ENCODE measurements at places on chromosomes 6 and 20. TPM values are rescaled to one million over a fixed set of nuclear protein-coding genes. Genes with fewer than 3 reads are reported as not detected.
A peak's percentile ranks its signal among the peaks of the same experiment; 100 is the strongest.

DNA sequence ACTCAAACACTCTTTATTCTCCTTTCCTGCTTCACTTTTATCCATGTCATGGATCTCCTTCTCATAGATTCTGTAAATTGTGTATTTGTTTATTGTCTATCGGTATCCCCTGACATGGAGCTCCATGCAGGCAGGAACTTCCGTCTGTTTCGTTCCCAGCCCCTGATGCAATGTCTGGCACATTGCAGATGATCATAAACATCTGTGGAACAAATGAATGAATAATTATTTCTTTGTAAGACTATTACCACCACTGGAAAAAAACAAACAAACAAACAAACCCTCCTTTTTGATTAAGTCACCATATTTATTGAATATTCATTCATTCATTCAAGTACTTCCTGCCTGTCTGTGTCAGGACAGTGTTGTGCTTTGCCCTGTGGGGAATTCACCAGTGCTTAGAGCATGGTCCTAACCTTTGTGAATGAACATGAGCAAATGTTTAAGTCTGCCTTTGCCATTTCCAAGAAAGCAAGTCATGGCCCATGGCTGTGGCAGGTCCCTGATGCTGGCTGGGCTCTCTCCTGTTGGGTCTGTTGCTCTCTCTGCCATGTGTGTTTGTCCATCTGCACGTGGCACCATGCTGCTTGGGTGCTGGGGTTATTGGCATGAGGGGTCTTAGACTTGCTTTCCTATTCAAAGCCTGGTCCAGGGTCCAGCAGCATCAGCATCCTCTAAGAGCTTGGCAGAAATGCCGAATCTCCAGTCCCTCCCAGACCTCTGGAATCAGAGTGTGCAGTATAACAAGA, 47.5 kb upstream of the NAA20 start:
- no peak for DNase-seq

DNA sequence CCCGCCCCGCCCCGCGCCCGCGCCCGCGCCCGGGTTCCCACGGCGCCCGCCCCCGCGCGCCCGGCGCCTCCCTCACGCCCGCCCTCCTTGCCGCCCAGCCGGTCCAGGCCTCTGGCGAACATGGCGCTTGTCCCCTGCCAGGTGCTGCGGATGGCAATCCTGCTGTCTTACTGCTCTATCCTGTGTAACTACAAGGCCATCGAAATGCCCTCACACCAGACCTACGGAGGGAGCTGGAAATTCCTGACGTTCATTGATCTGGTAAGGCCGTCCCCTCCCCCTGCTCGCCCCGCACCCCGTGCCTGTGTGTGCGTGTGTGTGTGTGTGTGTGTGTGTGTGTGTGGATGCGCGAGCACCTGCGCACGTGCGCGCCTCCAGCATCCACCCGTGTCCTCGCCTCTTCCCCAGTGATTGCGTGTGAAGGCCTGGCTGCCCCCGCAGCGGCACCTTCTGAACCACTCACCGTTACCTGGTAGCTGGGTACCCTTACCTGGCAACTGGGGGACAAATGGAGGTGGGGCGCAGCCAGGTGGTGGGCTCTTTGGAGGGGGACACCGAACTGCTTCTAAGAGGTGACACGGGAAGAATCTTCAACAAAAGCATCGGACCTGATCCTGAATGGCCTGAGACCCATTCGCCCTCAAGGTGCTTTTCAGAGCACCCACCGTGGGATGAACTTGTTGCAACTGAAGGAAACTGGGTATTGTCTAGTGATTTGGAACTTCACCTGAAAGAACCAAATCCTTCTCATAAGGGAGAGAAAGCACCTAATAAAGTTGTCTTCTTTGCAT, at the start of gene AIG1:
Gene AIG1, plus strand, starts transcription at position 84 of the 791 bp plus-strand sequence. Its CDS starts 37 bp downstream, at position 121.
- peak; percentile 91 for DNase-seq

DNA sequence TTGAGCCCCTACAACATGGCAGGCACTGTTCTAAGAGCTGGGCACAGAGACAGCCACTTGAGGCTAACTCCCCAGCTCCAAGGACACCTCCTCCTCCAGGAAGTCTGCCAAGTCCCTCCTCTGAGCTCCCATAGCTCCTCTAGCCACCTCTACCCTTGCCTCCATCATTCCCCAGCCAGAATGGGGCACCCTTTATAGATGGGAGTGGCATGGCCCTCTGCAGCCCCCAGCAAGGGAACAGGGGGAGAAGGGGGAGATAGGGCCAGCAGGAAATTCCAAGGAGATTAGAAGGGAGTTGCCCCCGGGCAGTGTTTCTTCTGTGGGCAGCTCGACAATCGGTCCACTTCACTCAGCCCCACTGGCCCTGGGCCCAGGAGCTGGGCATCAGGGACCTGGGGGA, 19.7 kb upstream of the TLDC2 start:
- DNase-seq: no peak

The PTPRK gene
- total RNA-seq: 5.4 TPM

DNA sequence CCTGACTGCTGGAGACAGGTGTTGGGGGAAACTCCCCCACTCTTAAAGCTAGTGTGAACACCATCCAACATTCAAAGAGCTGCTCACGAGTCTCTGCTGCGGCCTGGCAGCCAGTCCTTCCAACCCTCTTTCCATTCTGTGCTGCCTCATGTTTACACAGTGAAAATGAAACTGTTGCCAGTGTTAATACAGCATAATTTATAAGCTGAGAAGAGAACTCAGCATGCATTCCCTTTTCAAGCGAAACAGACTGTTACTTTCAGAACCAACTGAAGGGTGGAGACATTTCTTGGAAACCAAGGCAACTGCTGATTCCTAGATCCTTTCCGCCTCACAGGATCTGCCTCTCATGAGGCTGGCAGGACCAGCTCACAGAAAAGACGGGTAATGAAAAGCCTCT, 533.8 kb upstream of the ID4 start:
- DNase-seq: no peak

GRCh38 chr6:88157106-88157505, 9.0 kb downstream of the CNR1 start:
- no peak for DNase-seq

DNA sequence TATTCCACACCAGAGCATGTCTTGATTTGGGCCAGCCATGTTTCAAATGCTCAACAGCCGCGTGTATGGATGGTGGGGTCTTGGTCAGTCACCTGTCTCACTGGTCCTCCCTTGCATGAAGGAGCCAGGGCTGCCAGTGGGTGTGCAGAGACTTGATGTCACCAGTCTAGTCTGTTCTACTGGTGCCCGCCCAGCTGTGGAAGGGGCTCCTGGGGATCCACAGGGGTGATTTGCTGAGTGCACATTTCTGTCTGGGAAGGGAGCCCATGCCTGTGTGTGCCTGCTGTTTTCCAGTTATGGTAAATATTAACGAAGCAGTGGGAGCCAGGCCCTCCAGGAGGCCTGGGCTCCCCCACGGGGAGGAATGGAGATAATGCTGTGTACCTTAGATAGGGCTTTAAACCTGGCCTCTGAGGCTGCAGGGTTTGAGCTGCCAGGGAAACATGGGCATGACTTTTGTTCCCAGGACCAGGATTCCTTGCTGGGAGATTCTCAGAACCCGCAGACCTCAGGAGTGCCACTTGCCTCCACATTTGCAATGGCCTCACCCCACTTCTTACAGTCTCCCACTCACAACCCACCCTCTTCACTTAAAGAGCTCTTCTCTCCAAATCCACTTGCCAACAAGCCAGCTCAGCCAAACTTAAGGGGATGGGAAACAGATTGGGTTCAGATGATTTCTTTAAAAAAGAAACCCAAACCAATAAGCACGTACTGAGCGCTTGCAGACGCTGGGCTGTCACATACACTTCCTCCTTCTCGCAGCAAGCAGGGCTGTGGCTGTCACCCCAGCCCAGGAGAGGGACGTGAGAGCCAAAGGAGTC, 54.1 kb downstream of the VEGFA start:
- no peak for DNase-seq

DNA sequence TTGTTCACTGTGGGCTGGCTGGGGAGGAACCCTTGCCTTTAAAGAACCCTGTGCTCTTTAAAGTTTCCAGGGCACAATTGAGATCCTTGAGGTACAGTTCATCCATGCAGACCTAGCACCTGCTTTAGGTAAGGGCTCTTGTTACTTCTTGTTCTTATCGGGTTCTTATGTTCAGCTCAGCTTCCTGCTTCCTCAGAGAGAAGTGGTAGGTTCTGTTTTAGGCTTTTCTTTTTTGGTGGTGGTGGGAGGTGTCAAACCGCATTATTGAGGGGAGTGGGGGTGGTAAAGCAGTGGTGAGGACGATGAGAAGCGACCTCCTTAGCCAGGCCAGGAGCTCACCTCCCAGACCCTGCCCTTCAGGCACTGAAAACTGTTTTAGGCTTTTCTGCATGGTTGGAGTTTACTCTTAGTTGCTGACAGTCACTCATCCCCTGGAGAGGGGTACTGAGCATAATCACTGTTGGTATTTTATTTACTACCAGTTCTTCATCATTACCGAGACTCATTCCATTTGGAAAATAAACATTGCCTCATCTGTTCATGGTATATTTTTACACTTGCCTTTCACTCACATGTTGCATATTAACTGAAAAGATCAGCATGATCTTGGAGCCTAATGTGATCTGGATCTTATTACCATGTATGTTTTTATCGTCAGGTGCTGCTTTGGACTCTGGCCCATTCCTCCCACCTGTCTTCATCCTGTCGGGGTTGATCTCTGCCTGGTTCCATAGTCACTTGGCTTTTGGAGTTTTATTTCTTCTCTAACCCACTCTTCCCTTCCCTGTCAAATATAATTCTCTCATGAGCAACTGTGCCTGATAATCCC, 35.4 kb downstream of the SLC16A10 start:
- no peak for DNase-seq

DNA sequence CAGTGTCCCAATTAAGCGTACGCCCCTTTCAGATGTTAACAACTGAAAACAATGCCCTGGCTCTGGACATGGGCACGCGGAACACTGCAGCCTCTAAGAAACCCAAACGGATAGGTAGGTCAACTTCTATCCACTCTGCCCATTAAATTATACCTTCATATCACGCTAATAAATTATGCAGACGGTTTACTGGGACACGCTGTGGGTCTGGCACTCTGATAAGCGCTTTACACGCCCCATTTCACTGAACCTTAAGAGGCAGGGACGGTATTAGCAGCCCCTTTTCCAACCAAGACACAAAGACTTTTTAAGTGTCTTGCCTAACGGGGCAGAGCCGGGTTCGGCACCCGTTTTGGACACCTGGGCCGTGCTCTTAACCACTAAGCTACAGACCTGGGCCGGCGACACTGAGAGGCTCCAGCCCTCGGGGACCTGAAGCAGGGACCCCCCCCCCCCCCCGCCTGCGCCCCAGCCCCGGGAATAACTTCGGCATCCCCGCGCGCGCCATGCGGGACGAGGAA, 744 bp downstream of the STAU1 start:
- peak; percentile 76 for DNase-seq

DNA sequence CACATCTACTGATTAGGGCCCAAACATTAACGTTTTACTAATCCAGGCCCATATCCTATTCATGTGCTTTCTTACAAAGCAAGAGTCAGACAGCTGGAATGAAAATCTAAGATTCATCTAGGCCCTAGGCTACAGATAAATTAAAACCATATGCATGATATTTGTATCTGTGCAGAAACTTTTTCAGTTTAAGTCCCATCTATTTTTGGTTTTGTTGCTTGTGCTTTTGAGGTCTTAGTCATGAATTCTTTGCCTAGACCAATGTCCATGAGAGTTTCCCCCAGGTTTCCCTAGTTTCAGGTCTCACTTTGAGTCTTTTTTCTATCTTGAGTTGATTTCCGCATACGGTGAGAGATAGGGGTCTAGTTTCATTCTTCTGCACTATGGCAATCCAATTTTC, 20.2 kb downstream of the ADNP start:
- no peak for DNase-seq

DNA sequence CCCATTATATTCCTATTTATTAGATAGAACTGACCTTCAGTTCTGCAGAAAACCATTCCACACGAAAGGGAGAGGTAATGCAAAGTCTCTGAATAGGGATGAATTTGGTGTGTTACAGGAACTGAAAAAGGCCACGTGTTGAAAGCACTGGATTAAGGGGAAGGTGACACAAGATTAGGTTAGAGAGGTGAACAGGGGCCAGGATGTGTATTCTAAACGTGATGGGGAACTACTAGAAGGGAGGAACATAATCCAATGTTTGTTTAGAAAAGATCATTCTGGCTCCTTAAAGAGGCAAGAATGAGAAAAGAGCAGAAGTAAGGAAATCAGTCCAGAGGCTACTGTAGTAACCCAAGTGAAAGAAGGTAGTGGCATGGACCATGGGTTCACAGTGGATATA, 6.3 kb upstream of the ZKSCAN8 start:
- no peak for DNase-seq

The SLC22A2 gene
- total RNA-seq: not detected

- no peak for DNase-seq
Measured at GRCh38 chr6:112178846-112179245, 75.5 kb downstream of the LAMA4 start.

DNA sequence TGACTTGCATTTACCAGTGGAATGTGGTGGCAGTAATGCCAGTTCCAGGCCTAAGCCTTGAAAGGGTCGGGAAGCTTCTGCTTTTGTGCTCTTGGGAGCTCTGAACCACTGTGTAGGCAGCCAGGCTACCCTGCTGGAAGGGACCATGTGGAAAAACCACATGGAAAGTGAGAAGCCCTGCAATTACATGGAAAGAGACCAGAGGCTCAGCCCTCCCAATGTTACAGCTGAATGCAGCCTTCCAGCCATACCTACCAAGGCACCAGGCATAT, 14.9 kb upstream of the KCNB1 start:
- no peak for DNase-seq

The SLC35F1 gene
- not detected for total RNA-seq

The SIM1 gene
- total RNA-seq: not detected

GRCh38 chr6:82611751-82612150, 248.1 kb downstream of the TPBG start:
- no peak for DNase-seq

GRCh38 chr6:27478141-27478705, 5.3 kb upstream of the ZNF184 start:
- DNase-seq: no peak

GRCh38 chr20:58707770-58708169, 15.2 kb downstream of the NPEPL1 start:
- no peak for DNase-seq

DNA sequence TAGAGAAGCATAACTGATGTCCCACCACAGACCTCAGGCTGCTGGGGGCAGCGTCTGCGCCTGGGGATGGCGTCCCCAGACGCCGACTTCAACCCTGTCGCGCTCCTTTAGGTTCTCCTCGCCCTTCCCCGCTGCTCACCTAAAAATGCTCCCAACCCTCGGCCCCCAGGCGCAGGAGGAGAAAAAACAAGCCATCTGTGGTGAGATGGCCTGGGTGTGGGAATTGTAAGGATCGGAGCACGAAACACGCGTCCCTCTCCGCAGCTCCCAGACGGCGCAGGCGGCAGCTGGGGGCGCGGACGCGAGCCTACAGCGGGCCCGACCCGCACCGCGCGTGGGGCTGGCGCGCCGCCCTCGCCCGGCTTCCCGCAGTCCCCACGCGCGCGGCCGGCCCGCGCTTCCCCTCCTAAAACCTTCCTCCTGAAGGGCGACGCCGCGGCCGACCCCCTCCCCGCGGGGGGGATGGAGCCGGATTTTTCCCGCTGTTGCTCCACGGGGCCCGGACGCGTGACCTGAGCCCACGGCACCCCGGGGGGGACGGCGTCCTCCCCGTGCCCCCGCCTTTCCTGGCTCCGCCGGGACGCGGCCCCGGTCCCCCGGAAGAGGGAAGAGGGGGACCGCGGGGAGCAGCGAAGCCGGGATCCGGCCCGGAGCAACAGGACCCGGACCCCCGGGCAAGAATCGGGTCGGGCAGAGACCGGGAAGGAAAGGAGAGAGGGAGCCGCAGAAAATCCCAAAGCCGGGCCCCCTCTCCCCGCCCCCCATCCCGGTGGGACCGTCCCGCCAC, 611 bp downstream of the EPB41L2 start:
- DNase-seq: peak; percentile 70

The TXLNB gene
- total RNA-seq: 0.09 TPM

The SYTL3 gene
- total RNA-seq: 106 TPM
